ENCODE measurements at places on chromosomes 7 and 10.

DNA sequence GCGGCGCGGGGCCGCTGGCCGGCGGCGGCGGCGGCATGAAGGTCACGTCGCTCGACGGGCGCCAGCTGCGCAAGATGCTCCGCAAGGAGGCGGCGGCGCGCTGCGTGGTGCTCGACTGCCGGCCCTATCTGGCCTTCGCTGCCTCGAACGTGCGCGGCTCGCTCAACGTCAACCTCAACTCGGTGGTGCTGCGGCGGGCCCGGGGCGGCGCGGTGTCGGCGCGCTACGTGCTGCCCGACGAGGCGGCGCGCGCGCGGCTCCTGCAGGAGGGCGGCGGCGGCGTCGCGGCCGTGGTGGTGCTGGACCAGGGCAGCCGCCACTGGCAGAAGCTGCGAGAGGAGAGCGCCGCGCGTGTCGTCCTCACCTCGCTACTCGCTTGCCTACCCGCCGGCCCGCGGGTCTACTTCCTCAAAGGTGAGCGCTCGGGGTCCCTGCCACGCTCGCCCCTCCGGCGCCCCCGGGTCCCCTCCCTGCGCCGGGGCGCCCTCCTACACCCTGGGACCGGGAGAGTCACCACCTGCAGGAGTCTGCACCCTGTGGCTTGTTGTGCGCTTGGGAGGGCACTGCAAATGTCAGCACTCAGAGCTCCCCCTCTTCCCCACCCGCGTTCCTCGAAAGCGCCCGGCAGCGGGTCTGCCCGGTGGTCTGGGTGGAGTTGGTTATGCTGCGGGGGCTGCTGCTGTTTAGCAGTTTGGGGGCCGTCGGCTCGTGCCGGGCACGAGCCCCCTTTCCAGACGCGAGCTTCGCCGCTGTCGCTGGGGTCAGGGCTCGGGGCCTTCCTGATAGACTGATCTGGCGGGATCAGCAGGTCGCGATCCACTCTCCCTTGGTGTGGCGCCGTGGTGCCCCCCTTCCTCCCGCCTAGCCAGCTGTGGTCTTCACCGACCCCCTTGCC lies 627 bp downstream of the DUSP5 start:
- peak; percentile 54 for DNase-seq

- DNase-seq = no peak
Measured at GRCh38 chr7:9657257-9657656, 1223.8 kb downstream of the NXPH1 start.

- no peak for DNase-seq
Measured at GRCh38 chr10:92080244-92080643, 156.7 kb downstream of the BTAF1 start.

DNA sequence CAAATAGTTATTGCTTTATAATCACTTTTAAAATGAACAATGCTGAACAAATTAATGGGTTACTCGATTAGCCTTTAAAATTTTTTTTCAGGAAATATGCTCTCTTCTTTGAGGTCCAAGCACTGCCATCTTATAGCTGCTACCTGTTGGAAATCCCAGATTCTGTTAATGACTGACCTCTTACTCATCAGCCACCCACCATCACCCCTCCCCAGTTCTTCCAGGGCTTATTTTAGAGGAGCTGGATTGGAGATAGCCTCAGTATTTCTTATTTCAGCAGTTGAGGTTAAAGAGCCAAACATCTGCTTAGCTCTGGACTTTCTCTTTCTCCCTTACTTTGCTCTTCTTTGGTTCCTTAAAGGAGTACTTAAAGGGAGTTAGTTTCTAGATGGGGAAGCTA lies 420.0 kb downstream of the EXOC4 start:
- DNase-seq = no peak

DNA sequence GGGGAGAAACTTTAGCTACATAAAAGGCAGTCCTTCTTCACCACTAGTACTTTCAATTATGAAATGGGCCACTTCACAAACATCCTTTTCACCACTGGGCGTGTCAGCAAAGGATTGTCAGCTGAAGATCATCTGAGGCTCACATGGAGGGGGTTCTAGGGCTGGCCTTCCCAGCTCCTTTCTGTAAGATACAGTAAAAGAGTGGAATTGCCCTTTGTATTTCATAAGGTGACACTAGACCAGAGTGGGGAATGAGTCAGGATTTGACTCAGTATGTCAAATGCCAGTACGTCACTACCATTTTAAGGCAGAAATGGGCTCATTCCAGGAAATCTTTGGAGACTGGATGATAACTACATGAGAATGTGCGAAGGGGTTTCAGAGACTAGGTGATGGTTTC lies 21.2 kb upstream of the BLOC1S2 start:
- no peak for DNase-seq
